ENCODE measurements at places on chromosomes 11 and 22.

DNA sequence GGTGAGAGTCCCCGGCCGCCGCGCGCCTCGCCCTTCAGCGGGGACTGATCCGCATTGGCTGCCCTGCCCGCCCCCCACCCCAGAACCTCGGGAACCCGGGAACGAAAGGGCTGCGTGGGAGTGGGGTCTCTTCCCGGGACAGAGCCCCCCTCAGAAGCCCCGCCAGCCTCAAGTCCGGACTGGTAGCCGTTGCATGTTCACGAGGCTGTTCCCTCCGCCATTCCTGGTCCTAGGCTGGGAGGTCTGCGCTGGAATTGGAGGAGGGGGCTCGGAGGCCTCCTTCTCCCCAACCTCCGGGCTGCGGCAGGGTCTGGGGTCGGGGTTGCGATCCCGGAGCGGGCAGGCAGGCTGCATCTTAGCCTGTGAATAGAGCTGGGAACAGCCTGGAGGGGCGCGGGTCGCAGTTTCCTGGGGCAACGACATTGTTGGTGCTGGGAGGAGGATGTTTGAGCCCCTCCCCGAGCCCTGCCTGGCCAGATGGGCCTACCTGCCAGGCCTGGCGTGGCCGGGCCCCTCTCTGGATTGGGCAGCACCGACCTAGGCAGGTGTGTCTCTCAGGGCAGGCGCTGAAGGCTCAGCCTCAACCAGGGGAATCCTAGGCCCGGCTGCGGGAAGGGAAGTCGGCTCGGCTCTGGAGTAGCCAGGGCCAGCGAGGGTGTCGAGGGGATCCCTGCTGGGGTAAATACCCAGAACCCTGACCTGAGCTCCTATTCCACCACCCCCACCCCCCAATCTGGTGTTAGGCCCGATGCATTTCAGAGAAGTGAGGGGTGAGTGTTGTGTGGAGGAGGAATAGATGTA, 670 bp downstream of the MAPK8IP1 start:
- DNase-seq, result no peak

DNA sequence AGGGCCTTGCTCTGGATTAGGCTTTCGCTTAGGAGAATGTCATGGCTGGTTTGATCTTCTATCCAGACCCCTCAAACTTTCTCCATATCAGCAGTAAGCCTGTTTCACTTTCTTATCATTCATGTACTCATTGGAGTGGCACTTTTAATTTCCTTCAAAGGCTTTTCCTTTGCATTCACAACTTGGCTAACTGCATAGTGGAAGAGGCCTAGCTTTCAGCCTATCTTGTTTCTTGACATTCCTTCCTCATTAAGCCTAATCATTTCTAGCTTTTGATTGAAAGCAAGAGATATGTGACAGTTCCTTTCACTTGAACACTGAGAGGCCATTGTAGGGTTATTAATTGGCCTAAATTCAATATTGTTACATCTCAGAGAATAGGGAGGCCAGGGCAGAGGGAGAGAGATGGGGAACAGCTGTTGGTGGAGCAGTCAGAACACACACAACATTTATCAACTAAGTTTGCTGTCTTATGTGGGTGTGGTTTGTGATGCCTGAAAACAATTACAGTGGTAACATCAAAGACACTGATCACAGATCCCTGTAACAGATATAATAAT, 37.7 kb upstream of the APOBEC3A start:
- no peak for DNase-seq

DNA sequence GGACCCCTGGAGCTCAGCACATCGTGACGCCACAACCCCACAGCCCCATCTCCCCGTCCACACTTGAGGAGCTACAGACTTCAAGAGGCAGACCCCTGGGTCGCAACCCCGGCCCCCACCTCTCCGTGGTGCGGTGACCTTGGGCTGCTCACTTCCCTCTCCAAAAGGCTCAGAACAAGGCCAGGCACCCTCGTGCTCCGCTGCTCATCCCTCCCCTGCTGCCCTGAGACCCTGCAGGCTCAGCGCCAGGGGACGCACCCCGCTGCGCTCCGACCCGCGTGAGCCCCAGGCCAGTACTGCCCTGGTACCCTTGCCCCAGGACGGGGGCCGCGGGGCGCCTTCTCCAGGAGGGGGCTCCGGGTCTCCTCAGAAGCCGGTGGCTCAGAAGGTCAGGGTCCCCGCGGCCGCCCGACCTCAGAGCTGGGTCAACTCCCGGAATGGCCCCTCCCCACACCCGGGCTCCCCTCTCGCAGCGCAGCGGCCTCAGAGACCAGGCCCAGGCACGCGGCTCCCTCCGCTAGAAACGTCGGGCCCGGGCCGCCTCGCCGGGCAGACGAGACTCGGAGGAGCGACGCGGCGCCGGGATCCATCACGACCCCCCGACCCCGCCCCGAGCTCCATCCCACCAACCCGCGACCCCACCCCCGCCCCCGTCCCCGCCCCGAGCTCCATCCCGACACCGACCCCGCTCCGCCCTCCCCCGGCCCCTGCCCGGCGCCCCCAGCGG, 563 bp downstream of the GATD1 start:
- no peak for DNase-seq

GRCh38 chr22:17627961-17628405, 566 bp downstream of the ATP6V1E1 start:
- no peak for DNase-seq

DNA sequence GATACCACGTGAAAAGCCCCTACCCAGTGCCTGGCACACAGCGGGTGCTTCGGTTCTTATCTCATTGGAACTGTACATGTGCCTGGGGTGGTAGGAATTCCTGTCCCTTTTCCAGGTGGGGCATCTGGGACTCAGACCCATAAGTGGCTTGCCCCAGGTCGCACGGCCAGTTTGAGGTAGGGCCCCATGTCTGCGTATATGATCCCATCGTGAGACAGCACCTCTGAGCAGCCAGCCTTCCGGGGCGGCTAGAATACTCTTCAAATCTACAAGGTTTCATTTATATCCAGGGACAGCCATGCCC, 33.5 kb upstream of the SMIM38 start:
- DNase-seq, result no peak

DNA sequence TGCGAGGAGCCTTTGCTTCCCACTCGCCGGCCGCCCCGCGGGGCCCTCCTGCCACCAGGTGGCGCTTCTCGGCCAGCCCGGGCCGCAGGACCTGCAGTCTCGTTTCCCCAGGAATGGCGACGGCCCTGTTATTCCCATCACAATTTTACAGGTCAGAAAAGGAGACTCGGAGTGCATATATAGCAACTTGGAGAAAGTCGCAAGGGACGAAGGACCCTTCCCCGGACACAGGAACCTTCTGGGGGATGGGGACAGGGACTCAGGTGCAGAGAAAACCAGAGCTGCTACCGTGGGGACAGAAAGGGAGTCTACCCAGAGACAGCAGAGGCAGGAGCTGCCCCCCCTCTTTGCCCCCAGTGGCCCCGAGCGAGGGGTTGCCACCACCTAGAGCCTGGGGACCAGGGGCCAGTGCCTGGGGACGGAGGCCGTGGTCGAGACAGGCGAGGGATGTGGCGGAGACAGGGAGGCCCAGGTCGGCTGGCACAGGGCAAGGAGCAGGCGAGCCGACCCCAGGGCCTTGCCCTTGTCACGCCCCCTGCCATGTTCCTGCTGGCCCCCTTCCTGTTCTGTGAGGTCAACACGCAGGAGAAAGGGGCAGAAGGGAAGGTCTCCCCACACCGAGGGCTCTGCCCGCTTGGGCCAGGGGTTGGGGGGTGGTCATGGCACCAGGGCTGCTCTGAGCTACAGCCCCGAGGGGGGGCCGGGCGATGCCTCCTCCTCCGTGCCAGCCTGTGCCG, 3.5 kb upstream of the KRTAP5-6 start:
- peak; percentile 54 for DNase-seq

DNA sequence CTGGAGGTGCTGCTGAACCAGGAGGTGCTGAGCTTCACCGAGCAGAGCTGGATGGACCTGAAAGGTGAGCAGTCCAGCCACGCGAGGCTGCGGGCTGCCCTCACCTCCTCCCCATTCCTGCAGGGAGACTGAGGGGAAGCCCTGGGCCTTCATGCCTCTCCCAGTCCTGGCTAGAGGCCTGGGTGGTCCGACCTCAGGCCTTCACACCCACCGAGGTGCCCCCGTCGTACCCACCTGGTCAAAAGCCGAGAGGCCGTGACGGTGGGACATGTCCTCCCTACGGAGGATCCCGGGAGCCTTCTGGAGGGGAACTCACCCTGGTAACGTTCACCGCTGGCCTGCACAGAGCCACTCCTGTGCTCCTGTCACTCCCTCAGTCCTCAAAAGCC, 5.1 kb downstream of the SUSD2 start:
- no peak for DNase-seq

Measured in spinal cord (tissue), 10 donors.